Esophagus mucosa (tissue), 1 donor: ENCODE measurements at places on chromosomes 4 and X. TPM values are rescaled to one million over a fixed set of nuclear protein-coding genes. Genes with fewer than 3 reads are reported as not detected.

DNA sequence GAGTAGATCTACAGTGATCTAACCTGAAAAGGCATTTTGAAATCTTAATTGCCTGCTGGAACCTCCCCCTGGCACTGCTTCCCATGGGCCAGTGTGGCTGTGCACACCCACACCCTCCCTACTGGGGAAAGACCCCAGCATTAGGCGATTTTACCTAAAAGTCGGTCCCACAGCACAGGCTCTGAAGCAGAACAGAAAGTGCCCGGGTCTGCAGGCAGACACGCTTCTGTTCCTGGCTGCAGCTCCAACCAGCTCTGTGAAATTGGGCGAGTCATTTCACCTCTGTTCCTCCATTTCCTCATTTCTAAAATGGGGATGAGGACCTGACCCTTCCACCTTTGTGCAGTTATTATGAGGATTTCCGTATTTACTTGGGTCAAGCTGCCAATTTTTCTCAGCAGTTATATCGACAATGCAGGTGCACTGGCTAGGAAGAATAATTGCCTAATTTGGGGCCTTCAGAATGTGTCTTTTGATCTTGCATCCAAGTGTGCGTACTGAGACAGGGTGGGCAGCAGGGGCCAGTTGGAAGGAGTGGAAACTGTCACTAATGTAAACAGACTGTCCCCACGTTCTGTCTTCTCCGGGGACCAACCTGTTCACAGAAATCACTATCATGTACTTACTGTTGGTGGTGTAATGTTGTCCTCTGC is 7.1 kb downstream of the KLF3 start:
- no peak for ATAC-seq

DNA sequence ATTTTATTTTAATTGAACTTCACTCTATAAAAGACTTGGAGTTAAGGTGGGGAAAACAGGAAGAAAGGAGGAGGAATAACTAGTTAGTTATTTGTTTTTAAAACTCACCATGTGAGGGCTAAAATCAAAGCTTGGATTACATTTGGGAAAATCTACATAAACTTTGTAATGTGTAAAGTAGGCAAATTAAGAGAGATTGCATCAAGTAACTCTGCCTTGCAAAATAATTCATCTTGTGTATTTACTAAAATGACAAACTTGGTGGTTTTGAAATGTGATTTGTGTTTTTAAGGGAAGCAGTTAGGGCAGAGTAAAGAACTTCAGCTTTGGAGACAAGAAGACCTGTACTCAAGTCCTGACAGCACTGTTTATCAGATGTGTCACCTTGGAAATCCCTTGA is 43.3 kb upstream of the RASSF6 start:
- ATAC-seq = no peak

The TEX13B gene
- total RNA-seq = not detected

DNA sequence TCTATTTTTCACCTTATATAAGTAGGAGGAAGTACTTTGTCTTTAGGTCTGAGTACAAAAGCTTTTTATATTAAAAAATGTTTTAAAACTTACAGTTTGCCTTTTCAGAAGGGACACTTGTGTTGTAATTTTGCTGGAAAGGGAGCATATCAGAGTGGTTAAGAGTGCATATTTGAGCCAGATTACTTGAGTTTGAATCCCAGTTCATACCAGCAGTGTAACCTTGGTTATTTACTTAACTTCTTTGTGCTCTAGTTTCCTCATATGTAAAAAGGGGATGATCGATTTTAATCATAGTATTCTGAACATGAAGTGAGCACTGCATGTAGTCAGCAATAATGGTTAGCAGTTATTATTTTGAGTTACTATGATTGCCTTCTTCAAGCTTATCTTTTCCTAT is 78.3 kb upstream of the SLC4A4 start:
- no peak for ATAC-seq

The PPID gene
- total RNA-seq = 12.0 TPM

DNA sequence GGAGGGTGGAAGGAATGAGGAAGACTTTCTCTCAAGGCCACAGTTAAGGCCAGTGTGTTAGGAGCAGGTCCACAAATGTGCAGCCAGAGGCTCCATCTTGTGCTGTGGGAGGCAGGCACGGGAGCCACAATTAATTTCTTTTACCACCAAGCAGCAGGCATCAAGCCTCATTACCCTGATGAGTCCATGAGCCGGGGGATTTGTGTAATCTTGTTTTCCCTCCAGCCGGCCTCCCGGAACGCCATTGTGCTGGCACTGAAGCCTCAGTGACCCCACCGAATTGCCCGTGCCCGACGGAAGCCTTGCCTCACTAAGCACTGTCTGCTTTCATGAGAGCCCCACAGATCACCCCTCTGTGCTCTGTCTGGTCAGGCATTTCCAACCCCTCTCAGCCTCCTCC is 154.7 kb upstream of the STX18 start:
- ATAC-seq = no peak

DNA sequence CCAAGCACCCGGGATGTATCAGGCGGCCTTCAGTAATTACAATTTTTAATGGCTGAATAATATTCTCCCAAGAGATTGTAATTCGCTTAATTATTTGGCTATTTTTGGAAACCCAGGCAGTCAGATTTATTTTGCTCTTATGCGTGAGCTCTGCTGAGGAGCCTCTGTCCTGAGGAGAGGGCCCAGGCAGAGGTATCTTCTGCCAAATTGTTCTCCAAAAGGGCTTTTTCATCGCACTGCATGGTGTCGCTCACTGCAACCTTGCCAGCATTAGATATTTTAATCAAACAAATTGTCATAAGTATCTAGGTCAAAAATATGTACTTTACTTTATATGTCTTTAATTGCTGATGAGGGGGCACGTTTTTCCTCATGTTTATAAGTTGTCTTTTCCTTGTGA is 5.8 kb downstream of the ATP2B3 start:
- ATAC-seq = no peak

The GPR34 gene
- total RNA-seq = 0.40 TPM

DNA sequence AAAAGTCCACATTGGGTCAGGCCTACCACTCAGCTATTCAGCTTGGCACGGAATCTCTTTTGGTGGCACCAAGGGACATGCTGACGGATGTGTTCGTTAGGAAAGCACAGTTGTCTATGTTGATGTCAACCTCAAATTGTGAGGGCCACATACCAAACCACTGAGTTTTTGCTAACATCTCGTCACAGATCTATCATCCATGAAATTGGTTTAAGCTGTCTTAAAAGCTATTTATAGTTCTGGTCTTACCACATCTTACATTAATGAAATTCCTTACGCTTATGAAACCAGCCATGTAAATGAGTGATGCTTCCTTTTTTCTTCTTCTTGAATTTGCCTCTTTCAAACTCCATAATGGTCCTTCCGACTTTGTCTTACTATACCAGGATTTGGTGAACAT is 101.5 kb downstream of the MGST2 start:
- no peak for ATAC-seq

DNA sequence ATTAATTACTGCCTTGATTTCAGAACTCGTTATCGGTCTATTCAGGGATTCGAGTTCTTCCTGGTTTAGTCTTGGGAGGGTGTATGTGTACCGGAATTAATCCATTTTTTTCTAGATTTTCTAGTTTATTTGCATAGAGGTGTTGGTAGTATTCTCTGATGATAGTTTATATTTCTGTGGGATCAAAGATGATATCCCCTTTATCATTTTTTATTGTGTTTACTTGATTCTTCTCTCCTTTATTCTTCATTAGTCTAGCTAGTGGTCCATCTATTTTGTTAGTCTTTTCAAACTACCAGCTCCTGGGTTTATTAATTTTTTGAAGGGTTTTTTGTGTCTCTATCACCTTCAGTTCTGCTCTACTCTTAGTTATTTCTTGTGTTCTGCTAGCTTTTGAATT is 32.1 kb downstream of the CDX4 start:
- no peak for ATAC-seq

DNA sequence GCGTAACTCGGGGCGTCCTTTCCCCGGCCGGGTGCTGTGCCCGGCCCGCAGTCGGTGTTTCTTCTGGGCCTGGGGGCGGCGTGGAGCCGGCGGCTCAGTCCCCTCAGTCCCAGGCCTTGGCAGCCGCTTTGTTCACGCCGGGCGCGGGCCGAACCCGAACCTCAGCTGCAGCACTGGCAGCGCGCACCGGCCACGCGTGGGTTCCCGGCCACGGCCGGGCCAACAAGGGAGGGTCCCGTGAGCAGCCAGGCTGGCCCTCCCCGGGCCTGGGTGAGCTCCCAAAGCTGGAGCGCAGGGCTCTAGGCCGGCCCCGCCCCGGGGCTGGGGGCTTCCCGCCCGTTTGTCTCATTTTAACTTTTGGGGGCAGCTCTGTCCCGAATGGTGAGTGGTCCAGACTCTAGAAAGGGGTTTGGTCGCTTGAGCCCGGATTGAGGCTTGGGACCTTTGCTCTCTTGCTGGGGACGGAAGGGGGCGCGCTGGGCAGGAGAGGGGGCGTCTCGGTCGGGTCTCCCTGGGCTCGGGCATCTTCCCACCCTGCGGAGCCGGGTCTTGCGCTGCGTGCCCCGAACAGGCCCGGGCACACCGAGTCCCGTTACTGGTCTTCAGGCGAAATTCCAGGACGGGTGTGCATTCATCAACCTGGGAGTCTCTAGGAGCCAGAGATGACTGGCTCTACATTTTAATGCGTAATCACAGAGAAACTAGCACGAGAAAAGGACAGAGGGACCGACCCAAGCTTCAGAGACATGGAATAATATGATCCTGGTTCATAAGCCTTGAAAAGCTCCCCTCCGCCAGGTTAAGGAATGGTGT is 177.1 kb downstream of the CBR4 start:
- ATAC-seq = peak; percentile 40

- no peak for ATAC-seq
These were observed 3.7 kb downstream of the LIMCH1 start for GRCh38 chr4:41541687-41542094.

The FGF5 gene
- not detected for total RNA-seq
